CD4-positive, CD25-positive, alpha-beta regulatory T cell (primary cell): ENCODE measurements at places on chromosomes 1 and 21. TPM values are rescaled to one million over a fixed set of nuclear protein-coding genes. Genes with fewer than 3 reads are reported as not detected.

Gene FMO3
- not detected for total RNA-seq

DNA sequence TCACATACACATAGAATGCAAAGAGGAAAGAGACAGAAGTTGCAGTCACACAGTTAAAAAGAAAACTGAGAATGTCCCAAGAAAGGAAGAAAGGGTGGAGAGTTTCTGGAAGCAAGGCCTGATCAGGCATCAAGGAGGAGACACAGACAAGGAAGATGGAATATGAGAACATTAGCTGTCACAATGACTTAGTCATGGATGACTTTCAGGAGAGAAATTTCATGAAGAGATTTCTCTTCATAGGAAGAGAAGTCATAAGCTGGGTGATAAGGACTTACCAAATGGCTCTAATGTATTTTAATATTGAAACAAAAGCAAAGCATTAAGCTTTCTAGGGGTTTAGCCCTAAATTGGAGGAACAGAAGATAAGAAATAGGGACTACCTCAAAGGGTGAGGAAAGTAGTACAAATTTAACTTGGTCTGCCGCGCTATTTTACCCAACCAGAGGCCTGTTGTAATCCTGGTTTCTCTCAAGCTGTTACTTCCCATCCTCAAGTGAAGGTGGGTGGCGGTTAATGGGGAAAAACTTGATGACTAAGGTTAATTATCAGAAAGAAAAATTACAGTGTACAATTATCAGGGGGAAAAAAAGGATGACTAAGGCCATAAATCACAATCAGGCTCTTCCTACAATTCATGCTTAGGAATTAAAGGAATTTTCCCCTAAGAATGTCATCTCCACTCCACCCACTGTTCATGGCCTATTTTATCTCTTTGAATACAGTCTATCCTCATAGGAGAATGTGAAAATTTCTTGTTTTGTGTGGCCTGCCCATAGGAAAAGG is 93.9 kb upstream of the ADGRL2 start:
- no peak overlapping the region for H3K27ac ChIP-seq
- H3K27me3 ChIP-seq = no peaks in the 10 kb centered on the region
- no peak for DNase-seq
- no peaks in the 10 kb centered on the region for H3K36me3 ChIP-seq
- H3K4me1 ChIP-seq = no peaks in the 10 kb centered on the region

Gene BRINP2
- not detected for total RNA-seq

Gene NBPF10
- total RNA-seq = 4.4 TPM

Gene NTMT2
- not detected for total RNA-seq

DNA sequence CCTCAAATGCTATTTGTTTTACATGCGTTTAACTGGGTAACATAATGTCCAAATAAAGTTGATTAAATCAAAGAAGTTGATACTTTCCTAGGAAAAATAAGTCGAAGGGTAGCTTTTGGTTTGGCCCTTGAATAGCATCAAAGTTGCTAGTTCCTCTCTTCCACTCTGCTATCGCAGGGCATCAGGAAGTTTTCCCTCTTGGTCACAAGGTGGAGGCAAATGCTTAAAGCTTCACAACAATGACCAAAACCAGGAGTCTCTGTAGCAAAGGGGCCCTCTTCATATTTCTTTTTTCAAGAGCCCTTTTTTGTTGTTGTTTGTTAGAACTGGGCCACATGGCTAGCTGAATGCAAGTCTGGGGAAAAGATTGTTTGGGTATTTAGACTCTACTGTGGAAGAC is 668.4 kb downstream of the KCNT2 start:
- no peaks in the 10 kb centered on the region for H3K36me3 ChIP-seq
- no peak for DNase-seq
- H3K27me3 ChIP-seq = no peaks in the 10 kb centered on the region
- H3K4me1 ChIP-seq = no peaks in the 10 kb centered on the region

DNA sequence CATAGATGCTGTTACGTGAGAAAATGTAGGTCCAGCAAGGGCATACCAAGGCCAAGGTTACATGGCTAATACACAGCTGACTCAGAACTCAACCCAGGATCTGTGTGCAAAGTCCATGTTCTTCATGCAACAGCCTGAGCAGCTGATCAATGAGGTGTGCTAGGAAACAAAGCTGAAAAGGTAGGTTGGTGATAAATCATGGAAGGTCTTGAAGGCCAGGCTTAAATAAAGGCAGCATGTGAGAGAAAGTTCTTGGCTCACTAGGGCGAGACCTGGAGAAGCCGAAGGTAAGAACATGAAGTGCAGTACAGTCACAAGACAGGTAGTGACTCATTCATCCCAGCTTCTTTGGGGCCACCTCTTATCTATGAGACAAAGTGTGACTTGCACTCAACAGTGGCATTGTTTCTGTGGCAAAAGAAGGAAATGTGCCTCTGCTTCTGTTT is 33.4 kb downstream of the TLR5 start:
- H3K4me1 ChIP-seq = no peaks in the 10 kb centered on the region
- H3K4me3 ChIP-seq = no peak overlapping the region
- H3K27me3 ChIP-seq = no peaks in the 10 kb centered on the region
- H3K36me3 ChIP-seq = no peaks in the 10 kb centered on the region
- H3K27ac ChIP-seq = no peak overlapping the region
- DNase-seq = no peak

DNA sequence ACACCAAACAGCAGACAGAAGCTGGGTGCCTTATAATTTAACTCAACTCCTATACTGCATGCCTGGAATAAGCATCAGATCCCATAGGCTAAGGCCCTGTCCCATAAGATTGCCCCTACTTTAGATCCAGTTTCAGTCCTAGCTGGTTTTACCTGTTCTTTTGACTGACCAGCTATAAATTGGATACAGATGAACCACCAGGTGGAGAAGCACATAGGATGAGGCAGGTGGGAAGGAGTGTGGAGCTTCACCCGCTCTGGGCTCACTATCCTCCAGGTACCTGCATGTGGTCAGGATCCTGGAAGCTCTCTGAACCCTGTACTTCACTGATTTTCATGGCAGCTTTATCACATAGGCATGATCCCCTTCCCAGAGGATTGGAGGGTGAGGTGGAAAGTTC is 51.3 kb downstream of the MAST2 start:
- DNase-seq = no peak
- no peak overlapping the region for H3K27ac ChIP-seq
- no peak overlapping the region for H3K4me3 ChIP-seq
- H3K36me3 ChIP-seq = no peaks in the 10 kb centered on the region

Gene FCRL4
- not detected for total RNA-seq

- no peak overlapping the region for H3K4me3 ChIP-seq
- no peaks in the 10 kb centered on the region for H3K27me3 ChIP-seq
- no peaks in the 10 kb centered on the region for H3K36me3 ChIP-seq
- DNase-seq = no peak
- no peaks in the 10 kb centered on the region for H3K4me1 ChIP-seq
- no peak overlapping the region for H3K27ac ChIP-seq
Observed at GRCh38 chr21:16421965-16422364, 692.2 kb downstream of the USP25 start.

- no peak for DNase-seq
- no peak overlapping the region for H3K27ac ChIP-seq
- H3K27me3 ChIP-seq = no peaks in the 10 kb centered on the region
- no peaks in the 10 kb centered on the region for H3K4me1 ChIP-seq
- no peaks in the 10 kb centered on the region for H3K36me3 ChIP-seq
Observed at GRCh38 chr1:24708938-24709337, 36.3 kb upstream of the CLIC4 start.

DNA sequence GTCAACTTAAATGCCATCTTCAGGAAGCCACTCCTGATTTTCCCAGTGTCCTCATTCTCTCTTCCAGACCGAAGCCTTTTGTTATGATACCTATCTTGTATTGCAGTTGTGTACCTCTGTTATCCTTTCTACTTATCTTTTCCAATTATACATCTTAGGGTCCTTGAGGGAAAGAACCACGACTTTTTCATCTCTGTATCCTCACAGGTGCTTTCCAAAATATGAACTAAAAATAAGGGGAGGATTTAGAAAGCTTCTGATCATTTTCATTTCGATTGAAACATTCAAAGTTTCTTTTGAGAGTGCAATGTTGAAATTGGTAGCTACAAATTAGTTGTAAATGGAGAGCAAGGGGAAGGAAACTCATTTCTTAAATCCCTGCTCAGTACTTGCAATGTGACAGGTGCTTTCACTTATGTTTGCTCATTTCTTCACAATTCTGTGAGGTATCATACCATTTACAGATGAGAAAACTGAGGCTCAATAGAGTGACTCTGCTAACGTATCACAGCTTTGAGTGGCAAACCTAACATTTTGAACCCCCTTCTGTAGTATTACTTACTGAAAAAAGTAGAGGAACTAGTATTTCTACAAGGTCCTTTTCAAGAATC is 24.2 kb downstream of the SLC19A2 start:
- peak; percentile 8 for DNase-seq
- H3K4me3 ChIP-seq = no peak overlapping the region
- no peak overlapping the region for H3K27ac ChIP-seq
- H3K4me1 ChIP-seq = no peaks in the 10 kb centered on the region
- H3K36me3 ChIP-seq = no peaks in the 10 kb centered on the region

DNA sequence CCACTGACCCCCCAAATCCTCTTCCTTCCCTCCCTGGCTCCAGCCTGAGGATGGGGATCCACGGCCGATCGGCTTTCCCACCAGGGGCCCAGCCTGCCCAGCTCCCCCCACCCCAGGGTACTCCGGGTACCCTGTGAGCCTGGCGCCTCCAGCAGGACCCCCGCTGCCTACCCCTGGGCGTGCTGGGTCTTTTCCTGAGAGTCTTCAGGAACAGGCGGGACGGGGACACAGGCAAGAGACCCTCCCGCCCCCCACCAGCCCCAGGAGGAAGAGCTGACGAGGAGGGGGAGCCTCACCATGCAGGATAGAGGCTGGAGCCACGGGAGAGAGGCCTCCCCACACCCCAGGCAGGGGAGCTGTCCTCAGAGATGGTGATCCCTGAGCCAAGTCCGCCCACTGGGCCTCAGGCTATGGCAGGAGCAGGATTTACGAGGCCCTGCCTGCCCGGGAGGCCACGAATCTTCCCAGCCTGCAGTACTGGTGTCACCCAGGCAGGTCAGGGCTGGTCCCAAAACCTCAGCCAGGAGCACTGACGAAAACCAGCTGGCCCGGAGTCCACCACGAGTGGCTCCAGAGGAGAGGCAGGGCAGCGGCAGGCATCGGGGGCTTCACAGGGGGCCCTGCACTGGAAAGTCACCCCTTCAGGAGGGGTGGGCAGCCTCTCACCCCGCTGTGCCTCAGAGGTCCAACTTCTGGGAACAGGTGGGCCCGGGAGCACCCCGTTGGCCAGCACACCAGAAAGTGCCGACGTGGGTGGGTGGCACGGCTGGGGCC is 58.0 kb downstream of the MEGF6 start:
- no peaks in the 10 kb centered on the region for H3K27me3 ChIP-seq
- H3K4me1 ChIP-seq = no peaks in the 10 kb centered on the region
- no peak overlapping the region for H3K27ac ChIP-seq
- H3K36me3 ChIP-seq = no peaks in the 10 kb centered on the region
- H3K4me3 ChIP-seq = no peak overlapping the region

DNA sequence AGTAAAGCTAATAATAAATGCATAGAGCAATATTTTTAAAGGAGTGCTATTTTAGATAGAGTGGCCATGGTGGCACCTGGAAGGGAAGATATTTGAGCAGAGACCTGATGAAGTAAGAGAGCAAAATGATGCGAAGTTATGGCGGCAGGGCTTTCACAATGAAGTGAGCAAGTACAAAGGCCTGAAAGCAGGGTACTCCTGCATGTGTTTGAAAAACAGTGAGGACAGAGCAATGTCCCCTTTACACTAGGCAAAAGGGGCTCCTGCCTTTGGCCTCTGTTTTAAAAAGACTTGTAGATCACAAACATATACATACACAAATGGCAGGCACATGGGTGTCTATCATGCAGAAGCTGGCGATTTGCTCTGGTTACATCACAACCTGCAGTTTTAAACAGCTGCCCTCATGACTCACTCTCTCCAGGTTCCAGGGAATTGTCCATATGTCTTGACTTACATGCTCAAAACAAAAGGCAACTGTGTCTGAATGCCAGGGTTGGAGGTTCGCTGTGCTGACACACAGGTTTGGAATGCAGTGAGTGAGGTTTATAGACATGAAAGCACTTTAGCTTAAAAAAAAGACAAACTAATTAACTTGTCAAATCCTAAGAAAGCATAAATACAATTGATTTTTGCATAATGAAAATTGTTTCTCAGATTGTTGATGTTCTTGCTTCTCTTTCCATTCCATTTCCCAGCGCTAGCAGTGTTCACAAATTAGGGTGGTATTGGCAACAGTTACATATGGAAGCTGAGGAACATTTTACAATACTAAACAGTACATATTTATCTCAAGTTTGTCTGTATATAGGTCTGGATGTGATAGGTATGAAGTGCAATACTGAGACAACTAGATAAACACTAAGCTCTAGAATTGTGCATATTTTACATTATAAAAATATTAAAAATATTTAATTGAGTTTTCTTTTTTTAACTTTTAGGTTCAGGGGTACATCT is 313.9 kb downstream of the BARHL2 start:
- H3K27me3 ChIP-seq = peaks cover 2% of the 10 kb centered on the region
- H3K36me3 ChIP-seq = no peaks in the 10 kb centered on the region
- H3K27ac ChIP-seq = no peak overlapping the region
- no peak for DNase-seq
- H3K4me3 ChIP-seq = no peak overlapping the region
- no peaks in the 10 kb centered on the region for H3K4me1 ChIP-seq

GRCh38 chr1:46364612-46365011 is 24.0 kb downstream of the NSUN4 start:
- no peaks in the 10 kb centered on the region for H3K4me1 ChIP-seq
- no peak overlapping the region for H3K4me3 ChIP-seq
- no peak overlapping the region for H3K27ac ChIP-seq
- no peaks in the 10 kb centered on the region for H3K27me3 ChIP-seq

- H3K4me3 ChIP-seq = peak overlapping the region; percentile 87
- no peaks in the 10 kb centered on the region for H3K27me3 ChIP-seq
- peak overlapping the region; percentile 83 for H3K27ac ChIP-seq
- peaks cover 3% of the 10 kb centered on the region for H3K36me3 ChIP-seq
Observed at GRCh38 chr1:151905070-151905442, 4.3 kb downstream of the THEM4 start.

- no peak overlapping the region for H3K27ac ChIP-seq
- H3K4me1 ChIP-seq = peaks cover 4% of the 10 kb centered on the region
Observed at GRCh38 chr1:8089535-8090228, 63.6 kb upstream of the ERRFI1 start.

GRCh38 chr1:224831501-224831900 is 98.0 kb upstream of the DNAH14 start:
- no peaks in the 10 kb centered on the region for H3K27me3 ChIP-seq
- no peak overlapping the region for H3K4me3 ChIP-seq
- DNase-seq = no peak
- no peaks in the 10 kb centered on the region for H3K36me3 ChIP-seq
- no peak overlapping the region for H3K27ac ChIP-seq
- H3K4me1 ChIP-seq = no peaks in the 10 kb centered on the region
